HepG2 (cell line): ENCODE measurements at places on chromosomes 4 and X. TPM values are rescaled to one million over a fixed set of nuclear protein-coding genes. Genes with fewer than 3 reads are reported as not detected.

GRCh38 chr4:112181358-112182000 lies 36.2 kb downstream of the FAM241A start:
- no peak for DNase-seq
- no peaks in the 10 kb centered on the region for H3K36me3 ChIP-seq
- no peak overlapping the region for H3K27ac ChIP-seq
- no peaks in the 10 kb centered on the region for H3K27me3 ChIP-seq
- no peak overlapping the region for H3K4me3 ChIP-seq

GRCh38 chr4:99324979-99325378 lies 3.8 kb upstream of the ADH1B start:
- no peak overlapping the region for H3K27ac ChIP-seq
- H3K27me3 ChIP-seq, result no peaks in the 10 kb centered on the region
- no peak overlapping the region for H3K4me3 ChIP-seq
- no peak for DNase-seq

DNA sequence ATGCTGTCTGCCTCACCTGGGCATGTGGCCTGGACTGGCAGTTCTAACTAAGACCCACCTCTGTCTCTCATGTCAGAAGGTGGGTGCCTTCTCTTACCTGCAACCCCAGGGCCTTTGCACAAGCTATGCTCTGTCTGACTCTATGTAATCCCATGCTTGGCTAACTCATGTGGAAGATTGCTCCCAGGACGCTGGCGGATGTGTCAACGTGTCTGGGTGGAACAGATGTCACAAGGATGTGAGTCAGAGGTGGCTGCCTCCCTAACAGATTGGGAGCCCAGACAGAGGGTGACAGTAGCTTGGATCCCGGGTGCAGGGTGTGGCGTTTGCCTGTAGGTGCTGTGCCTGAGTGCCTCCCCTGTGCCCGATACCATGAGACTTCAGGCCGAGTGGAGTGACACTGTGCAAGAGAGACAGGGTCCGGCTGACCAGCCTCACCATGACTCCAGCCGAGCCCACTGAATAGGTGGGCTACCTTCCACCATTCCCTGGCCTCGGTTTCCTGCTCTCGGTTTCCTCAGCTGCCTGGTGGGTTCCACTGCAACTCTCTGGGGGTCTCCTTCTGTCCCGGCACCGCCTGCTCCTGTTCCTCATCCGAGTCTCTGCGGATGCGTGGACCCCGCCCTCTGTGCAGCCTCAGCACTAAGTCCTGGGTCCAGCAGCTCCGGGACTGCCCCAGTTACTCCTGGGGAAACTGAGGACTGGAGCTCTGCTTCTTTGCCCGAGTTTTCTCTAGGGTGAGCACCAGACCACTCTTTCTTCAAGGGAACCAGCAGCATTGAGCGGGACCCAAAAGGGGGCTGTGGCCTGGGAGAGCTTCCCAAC lies 11.0 kb downstream of the SH3BP2 start:
- peaks cover 32% of the 10 kb centered on the region for H3K4me1 ChIP-seq
- H3K27ac ChIP-seq, result no peak overlapping the region
- DNase-seq, result no peak

The PCYT1B gene
- polyA plus RNA-seq, result 3.8 and 6.1 TPM in 2 replicates

GRCh38 chrX:53076671-53077070 lies 5.5 kb upstream of the TSPYL2 start:
- H3K36me3 ChIP-seq, result no peaks in the 10 kb centered on the region
- no peak for DNase-seq
- H3K4me3 ChIP-seq, result no peak overlapping the region
- no peaks in the 10 kb centered on the region for H3K27me3 ChIP-seq

The EMCN gene
- polyA plus RNA-seq, result not detected in 2 replicates

DNA sequence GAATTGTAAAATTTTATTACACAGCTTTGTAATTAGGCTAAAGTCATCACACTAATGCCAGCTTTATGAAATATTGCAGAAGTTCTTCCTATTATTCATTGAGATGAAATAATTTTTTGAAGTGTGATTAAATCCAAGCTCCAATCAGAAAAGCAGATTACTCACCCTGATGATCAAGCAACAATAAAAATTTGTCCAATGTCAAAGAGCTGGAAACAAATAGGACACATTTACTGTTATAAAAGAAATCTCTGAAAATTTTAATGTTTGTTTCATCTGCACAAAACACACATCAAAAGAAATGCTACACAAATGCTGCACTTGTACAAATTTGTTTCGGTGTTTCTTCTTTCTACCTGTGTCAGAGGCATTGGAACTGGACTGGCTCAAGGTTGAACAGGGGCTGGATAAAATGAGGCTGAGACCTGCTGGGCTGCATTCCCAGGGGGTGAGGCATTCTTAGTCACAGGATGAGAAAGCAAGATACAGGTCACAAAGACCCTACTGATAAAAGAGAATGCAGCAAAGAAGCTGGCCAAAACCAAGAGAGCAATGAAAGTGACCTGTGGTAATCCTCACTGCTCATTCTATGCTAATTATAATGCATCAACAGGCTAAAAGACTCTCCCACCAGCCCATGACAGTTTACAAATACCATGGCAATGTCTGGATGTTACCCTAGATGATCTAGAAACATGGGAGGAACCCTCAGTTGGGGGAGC lies 78.3 kb downstream of the GASK1B start:
- no peaks in the 10 kb centered on the region for H3K27me3 ChIP-seq
- peak; percentile 61 for DNase-seq
- H3K4me1 ChIP-seq, result peaks cover 27% of the 10 kb centered on the region
- H3K4me3 ChIP-seq, result no peak overlapping the region
- no peaks in the 10 kb centered on the region for H3K36me3 ChIP-seq
- H3K27ac ChIP-seq, result no peak overlapping the region
